ENCODE measurements at places on chromosomes 3 and 15.
A peak's percentile ranks its signal among the peaks of the same experiment; 100 is the strongest.

- DNase-seq, result no peak
Measured at GRCh38 chr15:79948761-79949160, 22.2 kb downstream of the BCL2A1 start.

GRCh38 chr3:183766107-183766506 is 59.3 kb downstream of the MAP6D1 start:
- DNase-seq, result no peak

GRCh38 chr3:141845407-141846049 is 30.9 kb upstream of the ATP1B3 start:
- DNase-seq, result peak; percentile 14

- no peak for DNase-seq
Measured at GRCh38 chr3:102378216-102378615, 56.6 kb upstream of the ZPLD1 start.

- no peak for DNase-seq
Measured at GRCh38 chr3:122810734-122811133, 15.9 kb downstream of the SLC49A4 start.

DNA sequence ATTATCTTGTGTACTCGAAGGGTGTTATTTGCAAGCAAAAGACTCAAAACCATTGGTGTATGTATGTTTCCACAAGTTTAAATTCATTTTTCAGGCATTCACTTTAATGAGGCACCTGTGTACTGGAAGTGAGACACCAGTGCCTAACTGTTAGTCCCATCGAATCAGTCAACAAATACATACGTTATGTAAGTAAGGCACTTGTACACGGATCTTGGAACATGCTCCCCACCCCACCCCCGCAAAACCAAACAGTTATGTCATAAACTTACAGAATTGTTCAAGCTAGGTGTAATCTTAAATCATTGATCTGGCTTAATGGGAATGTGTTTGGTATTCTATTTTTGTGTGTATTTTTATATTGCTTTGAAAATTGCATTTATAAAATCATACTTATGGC is 17.1 kb downstream of the LRRC28 start:
- DNase-seq, result no peak

GRCh38 chr3:169760479-169760878 is 4.4 kb downstream of the TERC start:
- no peak for DNase-seq

DNA sequence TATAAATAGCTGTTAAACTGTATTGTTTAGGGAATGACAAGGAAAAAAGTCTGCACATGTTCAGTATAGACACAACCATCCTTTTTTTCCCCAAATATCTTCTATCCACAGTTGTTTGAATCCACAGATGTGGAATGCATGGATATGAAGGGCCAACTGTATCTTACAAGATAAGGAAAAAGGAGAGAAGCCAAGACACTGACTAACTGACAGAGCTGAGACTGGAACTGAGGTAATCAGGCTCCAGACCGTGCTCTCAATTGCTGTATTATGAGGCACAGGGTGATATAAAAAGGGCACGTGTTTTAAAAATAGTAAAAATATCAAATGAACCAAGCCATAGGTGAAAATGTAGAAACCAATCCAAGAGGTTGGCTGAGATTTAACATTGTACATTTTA is 49.0 kb downstream of the DHX36 start:
- DNase-seq, result no peak

DNA sequence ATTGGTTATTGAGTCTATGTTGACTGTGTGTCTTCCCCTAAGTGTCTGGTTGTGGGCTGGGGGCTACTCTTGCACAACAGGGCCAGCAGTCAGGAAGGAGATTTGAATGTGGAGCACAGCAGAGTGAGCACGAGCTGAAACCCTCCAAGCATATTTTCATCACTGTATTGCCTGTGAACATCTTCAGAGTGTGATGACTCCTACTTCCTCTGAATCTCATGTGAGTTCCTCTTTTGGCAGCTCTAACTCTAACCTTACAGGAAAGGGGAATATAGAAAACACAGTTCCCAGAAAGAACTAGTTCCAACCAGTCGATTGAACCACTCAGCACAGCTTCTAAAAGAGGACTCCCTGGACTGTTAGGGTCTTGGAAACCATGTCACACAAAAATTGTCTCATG is 211.6 kb downstream of the RAP2B start:
- no peak for DNase-seq

GRCh38 chr3:177551431-177551836 is 354.2 kb upstream of the TBL1XR1 start:
- DNase-seq, result no peak

DNA sequence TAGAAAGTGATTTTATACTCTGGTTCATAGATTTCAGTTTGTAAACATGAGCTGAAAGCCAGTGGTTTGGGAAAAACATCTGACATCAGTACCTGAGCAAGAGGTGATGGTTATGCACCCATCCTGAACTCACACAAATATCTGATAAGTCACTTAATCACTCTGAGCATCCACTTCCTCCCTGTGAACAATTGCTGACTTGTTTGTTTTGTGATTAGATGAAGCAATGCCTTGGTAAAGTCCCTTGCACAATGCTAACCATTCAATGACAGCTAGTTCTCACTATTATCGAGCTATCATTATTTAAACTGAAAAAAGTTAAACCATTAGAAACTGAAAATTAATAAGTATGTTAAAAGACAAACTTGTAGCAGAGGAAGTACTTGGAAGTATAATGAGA is 303.0 kb downstream of the PLOD2 start:
- DNase-seq, result no peak

- DNase-seq, result peak; percentile 5
Measured at GRCh38 chr15:45704329-45705249, 69.8 kb downstream of the SQOR start.

DNA sequence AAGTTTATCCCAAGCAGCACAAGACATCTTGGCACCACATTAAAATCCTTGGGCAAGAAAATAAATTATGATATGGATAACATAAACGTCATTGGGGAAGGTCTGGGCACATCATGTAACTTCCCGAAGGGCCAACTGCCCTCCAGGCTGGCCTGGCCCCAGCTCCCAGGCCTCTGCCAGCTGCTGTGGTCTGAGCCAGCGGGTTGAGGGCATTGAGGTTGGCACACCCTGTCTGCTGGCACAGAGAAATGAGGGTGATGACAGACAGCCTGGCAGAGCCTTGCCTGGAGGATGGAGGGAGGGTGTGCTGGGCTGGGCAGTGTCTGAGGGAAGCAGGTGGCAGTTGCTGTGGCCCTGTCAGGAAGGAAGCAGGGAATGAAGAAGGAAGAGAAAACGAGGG is 3.3 kb upstream of the RBSN start:
- no peak for DNase-seq

- DNase-seq, result no peak
Measured at GRCh38 chr15:68749793-68750192, 70.9 kb downstream of the ANP32A start.

DNA sequence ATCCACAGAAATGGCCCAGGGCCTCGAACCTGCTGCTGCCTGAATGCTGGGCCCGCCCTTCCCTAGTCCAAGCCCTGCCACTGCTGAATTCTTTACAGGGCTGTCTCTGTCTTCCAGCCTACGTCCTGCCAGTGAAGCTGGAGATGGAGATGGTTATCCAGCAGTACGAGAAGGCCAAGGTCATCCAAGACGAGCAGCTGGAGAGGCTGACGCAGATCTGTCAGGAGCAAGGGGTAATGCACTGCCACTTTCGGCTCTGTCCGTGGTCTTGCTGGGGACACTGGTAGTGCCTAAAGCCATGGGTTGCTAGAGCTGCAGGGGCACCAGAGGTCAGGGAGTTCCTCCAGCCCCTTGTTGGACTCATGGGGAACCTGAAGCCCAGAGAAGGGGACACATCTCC is 115.7 kb downstream of the TMEM266 start:
- DNase-seq, result no peak

DNA sequence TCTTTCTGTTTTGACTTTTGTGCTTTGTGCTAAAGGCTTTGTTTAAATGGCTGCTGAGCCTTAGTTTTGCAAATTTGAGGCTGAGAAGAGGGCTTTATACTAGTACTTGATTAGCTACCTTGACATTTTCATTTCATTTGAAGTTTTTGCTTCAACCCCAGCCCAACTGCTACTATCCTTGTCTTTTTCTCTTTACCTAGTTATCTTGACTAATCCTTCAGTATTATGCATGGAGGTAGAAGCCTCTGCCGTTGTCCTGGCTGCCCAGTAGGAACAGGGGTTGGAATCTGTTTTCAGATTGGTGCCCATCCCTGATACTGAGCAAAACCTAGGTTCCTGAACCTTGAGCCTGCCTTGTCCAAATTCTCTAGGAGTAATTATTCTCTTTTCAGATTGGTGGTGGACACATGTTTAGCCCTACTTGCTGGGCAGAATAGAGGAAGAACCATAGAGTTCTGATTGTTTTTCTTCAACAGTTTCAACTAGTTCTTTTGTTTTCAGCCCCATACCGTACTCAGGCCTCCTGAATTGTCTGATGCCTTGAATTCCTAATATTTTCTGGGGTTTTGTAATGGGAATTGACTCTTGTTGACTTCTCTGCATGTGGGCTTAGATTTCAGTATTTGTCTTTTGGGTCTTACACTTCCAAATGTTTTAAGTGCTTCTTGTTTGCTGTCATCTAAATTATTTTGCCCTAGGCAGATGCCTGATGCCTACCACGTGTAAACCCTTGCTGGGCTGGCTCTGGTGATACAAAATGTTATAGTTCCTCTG is 143.2 kb downstream of the DOCK3 start:
- no peak for DNase-seq

DNA sequence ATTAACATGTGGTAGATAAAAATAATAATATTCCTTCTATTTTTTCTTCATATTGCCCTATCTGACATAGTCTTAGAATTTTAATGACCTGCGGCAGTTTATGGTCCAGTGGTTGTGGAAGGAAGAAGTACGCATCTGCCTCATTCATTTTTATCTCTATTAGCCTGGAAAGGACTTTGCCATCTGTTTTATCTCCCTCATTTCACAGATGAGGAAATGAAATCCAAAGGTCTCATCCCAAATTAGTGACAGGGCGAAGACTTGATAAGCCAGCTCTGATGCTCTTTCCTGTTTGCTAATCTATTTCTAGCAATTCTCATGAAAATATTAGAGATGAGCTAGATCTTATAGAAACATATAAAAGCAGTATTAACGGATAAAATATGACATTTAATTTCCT is 113.3 kb downstream of the KLHL25 start:
- no peak for DNase-seq

GRCh38 chr3:58063022-58063815 is 55.0 kb downstream of the FLNB start:
- no peak for DNase-seq

DNA sequence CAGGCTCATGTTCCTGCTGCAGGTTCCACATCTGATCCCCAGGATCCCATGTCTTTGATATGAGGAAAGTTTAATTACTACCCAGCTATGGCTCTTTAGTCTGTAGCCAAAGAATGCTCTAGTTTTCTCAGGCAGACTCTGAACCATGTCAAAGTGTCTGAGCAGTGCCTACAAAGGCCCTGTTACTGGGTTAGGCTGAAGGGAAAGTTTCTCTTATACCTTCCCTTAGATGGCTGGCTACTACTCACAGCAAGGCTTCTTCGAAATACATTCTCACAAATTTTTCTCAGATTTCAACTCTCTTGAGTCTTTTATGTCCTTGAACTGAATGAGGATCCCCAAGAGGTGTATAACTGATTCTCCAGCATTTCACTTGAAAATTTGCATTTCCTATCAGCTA is 102.4 kb downstream of the NR1D2 start:
- DNase-seq, result no peak

- DNase-seq, result no peak
Measured at GRCh38 chr15:100812802-100813201, 66.8 kb upstream of the ALDH1A3 start.

- no peak for DNase-seq
Measured at GRCh38 chr15:93109336-93110102, 20.5 kb upstream of the RGMA start.

DNA sequence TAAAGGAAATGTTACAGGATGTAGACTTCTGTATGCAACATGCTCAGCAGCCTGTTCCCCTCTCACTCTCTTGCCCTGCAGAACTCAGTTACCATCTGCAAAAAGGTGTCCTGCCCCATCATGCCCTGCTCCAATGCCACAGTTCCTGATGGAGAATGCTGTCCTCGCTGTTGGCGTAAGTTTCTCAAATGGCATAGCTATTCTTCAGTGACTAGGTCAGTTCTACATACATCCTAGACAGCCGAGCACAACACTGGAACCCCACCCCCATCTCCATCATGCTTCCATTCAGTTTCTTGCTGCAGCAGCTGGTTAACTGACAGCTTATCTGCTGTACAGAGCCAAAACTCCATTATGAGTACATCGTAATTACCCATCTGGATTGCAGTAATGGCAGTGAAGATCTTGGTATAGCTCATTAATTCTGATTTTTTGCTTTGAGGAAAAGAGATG is 4.5 kb downstream of the THBS1 start:
- no peak for DNase-seq

DNA sequence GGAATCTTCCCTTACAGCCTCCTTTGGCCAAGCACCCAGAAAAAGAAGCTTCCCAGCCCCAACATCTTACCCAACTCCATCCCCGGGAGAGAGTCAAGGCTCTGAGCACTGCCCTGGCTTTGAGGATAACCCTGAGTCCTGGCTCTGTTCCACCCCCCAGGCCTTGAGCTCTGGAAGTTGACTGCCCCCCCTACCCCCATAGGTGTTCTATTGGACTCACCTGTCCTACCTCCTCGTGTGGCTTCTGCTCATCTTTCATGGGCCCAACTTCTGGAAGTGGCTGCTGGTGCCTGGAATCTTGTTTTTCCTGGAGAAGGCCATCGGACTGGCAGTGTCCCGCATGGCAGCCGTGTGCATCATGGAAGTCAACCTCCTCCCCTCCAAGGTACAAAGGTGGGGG is 22.3 kb downstream of the NOX5 start:
- DNase-seq, result no peak

DNA sequence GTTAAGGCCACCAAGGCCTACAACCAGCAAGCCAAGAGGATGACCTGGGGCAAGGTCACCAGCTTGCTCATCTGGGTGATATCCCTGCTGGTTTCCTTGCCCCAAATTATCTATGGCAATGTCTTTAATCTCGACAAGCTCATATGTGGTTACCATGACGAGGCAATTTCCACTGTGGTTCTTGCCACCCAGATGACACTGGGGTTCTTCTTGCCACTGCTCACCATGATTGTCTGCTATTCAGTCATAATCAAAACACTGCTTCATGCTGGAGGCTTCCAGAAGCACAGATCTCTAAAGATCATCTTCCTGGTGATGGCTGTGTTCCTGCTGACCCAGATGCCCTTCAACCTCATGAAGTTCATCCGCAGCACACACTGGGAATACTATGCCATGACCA is 3.6 kb downstream of the CXCR6 start:
- no peak for DNase-seq

DNA sequence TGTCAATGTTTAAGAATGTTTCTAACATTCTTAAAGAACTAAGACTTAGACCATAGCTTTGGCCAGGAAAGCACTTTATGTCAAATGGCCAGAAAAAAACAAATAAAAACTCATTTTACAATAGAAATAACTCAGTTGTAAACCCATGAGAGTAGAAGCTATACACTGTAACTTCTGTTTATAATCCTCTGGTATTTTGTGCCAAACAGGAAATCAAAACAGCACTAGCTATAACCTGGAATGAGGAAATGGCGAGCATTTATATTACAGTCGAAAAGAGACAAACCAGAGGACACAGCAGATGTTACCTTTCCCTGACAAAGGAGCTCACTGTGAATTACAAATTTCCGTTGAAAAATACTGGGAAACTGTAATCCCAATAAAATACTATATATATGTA is 10.3 kb downstream of the GK5 start:
- DNase-seq, result no peak

GRCh38 chr3:122362026-122362425 is 21.0 kb downstream of the MIX23 start:
- DNase-seq, result no peak

- no peak for DNase-seq
Measured at GRCh38 chr3:193119926-193120325, 121.1 kb upstream of the PLAAT1 start.

GRCh38 chr3:45795882-45796765 is at the start of gene SLC6A20:
SLC6A20 (minus strand) TSS chr3:45796536; CDS start chr3:45796419, 117 bp downstream.
- DNase-seq, result no peak

All from CD4-positive, alpha-beta T cell treated with Interleukin-1 beta for 1 hour (primary cell).